ENCODE measurements at places on chromosomes 1 and 21.

DNA sequence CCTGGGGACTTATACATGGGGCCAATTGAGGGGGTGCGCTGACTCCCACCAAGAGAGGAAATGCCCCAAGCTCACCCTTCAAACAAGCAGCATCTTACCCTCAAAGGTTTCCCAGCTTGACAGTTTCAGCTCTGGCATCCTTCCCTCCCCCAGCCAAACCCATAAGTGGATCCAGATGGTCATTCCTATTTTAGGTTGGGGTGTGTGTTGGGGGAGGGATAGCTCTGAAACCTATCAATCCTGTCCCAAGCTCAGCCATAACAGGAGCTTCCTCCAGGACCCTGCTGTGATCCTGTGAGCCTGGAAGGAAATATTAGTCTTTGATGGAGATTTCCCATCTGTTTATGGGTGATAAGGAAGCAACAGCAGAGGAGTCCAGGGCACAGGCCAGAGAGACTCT is 3.4 kb upstream of the TMEM222 start:
- DNase-seq, result no peak

GRCh38 chr1:60891281-60891680 is 191.1 kb upstream of the NFIA start:
- no peak for DNase-seq

- DNase-seq, result no peak
Measured at GRCh38 chr1:44367944-44368343, 12.9 kb upstream of the ERI3 start.

DNA sequence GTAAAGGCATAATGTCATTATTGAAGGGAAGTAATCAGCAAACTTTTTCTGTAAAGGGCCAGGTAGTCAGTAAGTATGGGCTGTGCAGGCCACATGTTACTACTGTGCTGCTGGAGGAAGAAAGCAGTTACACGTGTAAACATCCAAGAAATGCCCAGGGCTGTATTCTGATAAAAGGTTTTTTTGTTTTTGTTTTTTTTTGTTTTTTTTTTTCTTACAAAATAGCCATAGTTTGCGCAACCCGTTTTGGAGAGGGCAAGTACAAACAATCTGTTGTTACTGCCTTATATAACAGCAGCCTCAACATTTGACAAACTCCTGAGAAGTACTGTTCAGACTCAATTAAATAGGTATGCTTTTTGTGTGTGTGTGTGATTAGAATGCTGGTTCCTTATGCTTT is 26.7 kb upstream of the MTMR11 start:
- no peak for DNase-seq

GRCh38 chr1:90729504-90730242 is 12.6 kb upstream of the BARHL2 start:
- no peak for DNase-seq

GRCh38 chr1:28631713-28632112 is 11.2 kb downstream of the TAF12 start:
- no peak for DNase-seq

DNA sequence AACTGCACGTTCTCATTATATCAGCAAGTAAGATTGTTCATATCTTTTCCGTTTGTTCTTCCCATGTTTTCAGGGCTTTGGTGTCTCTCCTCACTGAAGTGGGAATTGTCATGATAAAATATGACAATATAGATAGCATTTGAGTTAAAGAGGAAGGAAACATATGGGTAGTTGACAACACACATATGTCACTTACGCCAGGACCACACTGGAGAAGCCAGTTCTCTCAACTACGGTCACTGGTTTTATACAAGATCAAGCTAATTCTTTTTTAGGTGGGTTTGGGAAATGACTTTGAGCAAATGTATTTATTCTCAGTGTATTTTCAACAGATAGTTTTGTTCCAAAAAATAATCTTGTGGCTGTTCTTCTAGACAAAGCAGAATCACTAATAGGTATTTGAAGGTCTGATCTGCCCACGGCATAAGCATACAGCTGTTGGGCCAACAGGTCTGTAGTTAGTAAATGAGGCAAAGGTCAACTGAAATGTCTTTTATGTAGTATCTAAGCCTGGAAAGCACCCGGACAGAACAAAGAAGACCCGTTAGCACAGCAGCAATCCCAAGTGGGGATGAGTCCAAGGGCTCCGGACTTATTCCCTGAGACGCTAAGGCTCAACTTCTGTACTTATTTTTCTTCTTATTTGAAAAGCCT is 433.6 kb upstream of the ZP4 start:
- no peak for DNase-seq

DNA sequence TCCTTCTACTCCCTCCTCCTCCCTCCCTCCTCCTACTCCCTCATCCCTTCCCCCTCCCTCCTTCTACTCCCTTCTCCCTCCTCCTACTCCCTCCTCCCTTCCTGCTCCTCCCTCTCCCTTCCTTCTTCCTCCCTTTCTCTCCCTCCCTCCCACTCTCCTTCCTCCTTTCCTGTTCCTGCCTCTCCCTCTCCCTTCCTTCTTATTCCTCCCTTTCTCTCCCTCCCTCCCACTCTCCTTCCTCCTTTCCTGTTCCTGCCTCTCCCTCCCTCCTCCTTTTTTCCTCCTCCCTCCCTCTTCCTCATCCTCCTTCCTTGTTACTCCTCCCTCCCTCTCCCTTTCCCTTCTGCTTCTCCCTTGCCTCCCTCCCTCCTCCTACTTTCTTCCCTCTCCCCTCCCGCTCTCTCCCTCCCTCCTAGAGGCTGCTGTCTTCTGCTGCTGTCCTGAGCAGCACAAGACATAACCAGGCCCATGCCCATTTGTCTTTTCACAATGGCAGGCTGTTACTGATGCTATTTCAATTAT is 41.1 kb downstream of the WNT9A start:
- no peak for DNase-seq

GRCh38 chr1:25796811-25797458 is 3.1 kb upstream of the SELENON start:
- peak; percentile 76 for DNase-seq

- no peak for DNase-seq
Measured at GRCh38 chr1:24341260-24341659, 22.1 kb downstream of the GRHL3 start.

GRCh38 chr21:24316277-24316922 is 1290.9 kb downstream of the MRPL39 start:
- DNase-seq, result no peak

DNA sequence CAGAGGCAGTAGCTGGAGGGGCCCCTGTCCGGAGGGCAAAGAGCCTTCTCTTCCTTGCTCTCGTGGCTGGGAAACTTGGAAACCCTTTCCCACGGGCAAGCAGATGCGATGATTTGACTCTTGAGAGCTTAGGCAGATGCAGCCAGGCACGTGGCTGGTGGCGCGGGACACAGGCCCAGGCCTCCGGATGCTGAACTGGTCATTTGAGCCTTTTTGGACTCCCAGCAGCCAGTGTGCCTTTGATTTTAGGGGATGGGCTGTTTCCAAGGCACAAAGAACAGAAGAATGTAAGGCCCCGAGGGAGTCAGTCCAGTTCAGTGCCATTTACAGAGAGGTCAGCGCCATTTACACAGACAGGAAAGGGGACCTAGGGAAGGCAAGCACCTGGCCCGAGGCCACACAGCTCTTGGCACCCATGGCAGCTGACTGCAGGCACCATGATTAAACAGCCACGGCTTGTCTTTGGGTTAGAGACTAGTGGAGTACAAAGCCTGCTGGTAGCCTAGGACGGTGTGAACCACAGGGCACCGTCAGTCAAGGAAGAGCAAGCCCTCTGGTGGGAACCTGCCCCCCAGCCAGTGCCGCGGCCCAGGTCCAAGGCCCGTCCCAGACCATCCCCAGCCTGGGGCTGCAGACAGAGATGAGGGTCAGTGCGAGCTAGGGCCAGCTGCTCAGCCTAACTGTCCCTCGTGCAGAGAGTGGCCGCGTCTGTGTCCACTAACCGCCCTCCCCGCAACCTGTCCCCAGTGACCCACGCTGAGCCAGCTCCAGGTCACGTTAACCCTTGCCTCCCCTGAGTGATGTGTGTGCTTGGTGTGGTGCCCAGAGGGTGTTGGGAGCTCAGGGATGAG is 20.4 kb upstream of the CCDC27 start:
- DNase-seq, result no peak

DNA sequence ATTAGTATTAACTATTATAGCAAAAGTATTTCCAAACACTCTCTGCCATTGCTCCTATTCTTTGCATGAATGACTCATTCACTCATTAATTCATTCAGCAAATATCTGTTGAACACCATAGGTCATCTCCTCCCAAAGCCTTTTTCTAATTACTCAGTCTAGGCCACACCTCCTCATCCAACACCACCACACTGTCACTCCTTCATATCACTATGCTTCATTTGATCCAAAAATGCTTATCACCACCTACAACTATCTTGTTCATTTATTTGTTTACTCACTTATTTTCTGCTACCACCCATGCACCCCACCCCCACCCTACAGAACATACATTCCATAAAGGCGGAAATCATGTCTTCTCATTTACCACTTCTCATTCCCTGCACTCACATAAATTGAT is 94.4 kb upstream of the TNFSF4 start:
- DNase-seq, result no peak

DNA sequence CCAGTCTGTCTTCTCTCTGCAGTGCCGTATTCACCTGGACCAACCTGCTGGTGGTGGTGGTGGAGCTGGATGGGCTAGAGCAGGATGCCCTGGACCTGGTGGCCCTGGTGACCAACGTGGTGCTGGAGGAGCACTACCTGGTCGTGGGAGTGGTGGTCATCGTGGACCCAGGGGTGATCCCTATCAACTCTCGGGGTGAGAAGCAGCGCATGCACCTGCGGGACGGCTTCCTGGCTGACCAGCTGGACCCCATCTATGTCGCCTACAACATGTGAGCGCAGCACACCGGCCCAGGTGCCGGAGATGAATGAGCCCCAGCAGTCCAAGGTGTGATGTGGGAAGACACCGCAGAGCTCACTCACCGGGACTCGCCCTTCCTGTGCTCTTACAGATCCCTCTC is 37.5 kb downstream of the S100B start:
- no peak for DNase-seq

GRCh38 chr1:158028969-158029368 is 35.5 kb downstream of the KIRREL1 start:
- DNase-seq, result no peak

GRCh38 chr1:91381844-91382243 is 22.8 kb downstream of the HFM1 start:
- no peak for DNase-seq

GRCh38 chr1:223709598-223709997 is 2.7 kb upstream of the CAPN2 start:
- no peak for DNase-seq

- DNase-seq, result no peak
Measured at GRCh38 chr1:65387821-65388220, 32.6 kb upstream of the LEPR start.

GRCh38 chr21:45226540-45227326 is 61.0 kb downstream of the POFUT2 start:
- DNase-seq, result no peak

DNA sequence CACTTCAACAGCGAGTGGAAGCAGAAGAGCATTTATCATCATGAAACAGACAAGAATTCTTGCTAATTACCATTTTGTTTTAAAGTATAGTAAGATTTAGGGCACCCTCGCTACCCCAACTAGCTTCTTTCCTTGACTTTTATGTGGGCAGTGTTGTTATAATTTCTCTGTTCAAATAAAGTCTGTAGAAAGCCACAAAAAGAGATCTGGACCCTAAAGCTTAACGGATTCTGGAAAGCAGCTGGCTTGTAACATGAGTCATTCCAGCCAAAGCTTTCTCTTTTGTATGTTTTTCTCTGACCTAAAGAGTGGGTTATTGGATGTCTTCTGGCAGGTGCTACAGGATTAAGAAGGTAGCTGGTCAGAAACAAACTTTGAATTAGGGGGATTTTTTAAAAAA is 37.4 kb downstream of the RUNX1 start:
- no peak for DNase-seq

GRCh38 chr1:165674599-165674998 is 23.8 kb downstream of the ALDH9A1 start:
- no peak for DNase-seq

DNA sequence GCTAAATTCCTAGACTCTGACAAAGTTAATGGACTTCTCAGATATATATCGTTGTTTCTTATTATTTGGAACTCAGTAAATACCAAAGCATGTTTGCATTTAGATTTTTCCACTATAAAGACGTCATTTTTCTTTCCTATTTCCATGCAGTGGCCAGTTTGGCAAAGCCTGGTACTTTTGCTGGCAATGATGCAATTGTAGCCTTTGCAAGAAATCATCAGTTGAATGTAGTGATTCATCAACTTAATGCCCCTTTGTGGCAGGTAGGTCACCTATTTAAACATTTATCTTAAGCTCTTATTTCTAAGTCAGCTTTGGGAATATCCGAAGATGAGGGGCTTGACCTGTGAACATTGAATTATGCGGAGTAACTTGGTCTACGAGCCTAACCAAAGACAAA is 12.0 kb downstream of the OTUD3 start:
- no peak for DNase-seq

- no peak for DNase-seq
Measured at GRCh38 chr1:161020509-161021164, at the start of gene F11R. Gene F11R (minus strand): TSS chr1:161021152. CDS start chr1:161021073, 79 bp downstream.

DNA sequence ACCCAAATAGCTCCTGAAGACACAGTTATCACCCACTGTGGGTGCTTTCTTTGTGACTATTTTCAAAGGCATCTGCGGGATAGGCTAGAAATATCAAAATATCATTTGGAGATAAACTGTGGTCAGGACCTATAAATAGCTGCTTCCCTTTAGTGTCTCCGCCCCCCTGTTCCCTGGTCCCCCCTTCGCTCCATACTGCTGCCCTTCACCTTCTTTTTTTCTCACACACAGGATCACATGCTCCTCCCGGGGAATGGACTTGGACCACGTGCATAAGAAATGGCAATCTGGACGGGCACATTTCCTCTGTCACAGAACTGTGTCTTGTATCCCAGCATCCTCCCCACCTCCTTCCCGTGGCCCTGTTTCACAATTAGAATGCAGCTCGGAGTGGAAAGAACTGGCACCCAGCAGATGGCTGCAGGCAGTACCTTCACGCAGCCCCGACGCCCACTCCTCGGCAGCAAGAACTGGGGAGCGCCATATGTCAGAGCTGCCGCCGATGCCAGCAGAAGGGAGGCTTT is 68.8 kb upstream of the SSX2IP start:
- DNase-seq, result no peak

- DNase-seq, result no peak
Measured at GRCh38 chr1:25760871-25761270, 39.1 kb upstream of the SELENON start.

- DNase-seq, result no peak
Measured at GRCh38 chr1:229024528-229025130, 246.3 kb upstream of the RAB4A start.

DNA sequence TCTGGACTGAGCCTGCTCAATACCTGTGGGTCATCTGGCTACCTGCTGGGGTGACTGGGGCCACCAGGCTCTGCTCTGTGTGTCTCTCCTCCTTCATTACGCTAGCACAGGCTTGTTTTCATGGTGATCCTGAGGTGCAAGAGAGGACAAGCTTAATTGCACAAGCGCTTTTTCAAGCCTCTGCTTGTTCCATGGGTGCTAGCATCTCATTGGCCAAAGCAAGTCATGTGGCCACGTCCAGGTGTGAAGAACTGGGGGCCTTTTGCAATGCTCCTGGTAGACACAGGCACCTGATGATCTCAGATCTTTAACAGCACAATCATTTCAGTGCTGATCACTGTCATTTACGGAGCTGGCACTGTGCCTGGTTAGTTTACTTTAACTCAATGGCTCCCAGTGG is 114.6 kb downstream of the KAZN start:
- no peak for DNase-seq
